ENCODE measurements at places on chromosomes 2 and 18. TPM values are rescaled to one million over a fixed set of nuclear protein-coding genes. Genes with fewer than 3 reads are reported as not detected.

DNA sequence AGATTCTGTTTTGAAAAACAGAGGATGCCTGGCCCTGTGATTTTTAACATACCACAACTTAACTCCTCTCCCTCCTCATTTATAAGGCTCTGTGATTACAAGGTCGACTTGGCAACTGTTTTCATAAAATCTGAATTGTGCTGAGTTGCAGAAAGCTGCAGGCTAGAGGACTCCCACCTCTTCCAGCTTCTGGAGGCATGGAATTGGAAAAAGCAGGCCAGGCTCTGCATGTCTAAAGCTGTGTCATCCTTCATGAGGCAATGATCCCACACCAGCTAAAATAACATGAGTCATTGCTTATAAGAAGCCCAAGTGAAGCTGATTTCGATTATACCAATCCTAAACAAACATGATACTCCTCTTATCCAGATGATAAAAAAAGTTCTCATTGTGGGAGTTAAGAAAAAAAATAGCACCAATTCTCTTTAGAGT, 11.7 kb downstream of the ARHGAP28 start:
- H3K27ac ChIP-seq: no peak overlapping the region
- no peak overlapping the region for H3K4me3 ChIP-seq
- no peak for DNase-seq
- H3K27me3 ChIP-seq: no peaks in the 10 kb centered on the region
- H3K36me3 ChIP-seq: no peaks in the 10 kb centered on the region
- no peaks in the 10 kb centered on the region for H3K4me1 ChIP-seq

- H3K27ac ChIP-seq: no peak overlapping the region
- no peaks in the 10 kb centered on the region for H3K36me3 ChIP-seq
- no peak for DNase-seq
- H3K4me3 ChIP-seq: no peak overlapping the region
Observed at GRCh38 chr2:83689402-83689801, 769.7 kb downstream of the SUCLG1 start.

CCDC74A gene
- 0.38 TPM for total RNA-seq

SEPTIN10 gene
- total RNA-seq: 5.0 TPM

ASB18 gene
- not detected for total RNA-seq

- no peak for DNase-seq
- no peaks in the 10 kb centered on the region for H3K36me3 ChIP-seq
- H3K4me1 ChIP-seq: no peaks in the 10 kb centered on the region
Observed at GRCh38 chr2:184633726-184634125, 35.4 kb downstream of the ZNF804A start.

ALK gene
- total RNA-seq: not detected

GRCh38 chr2:46125798-46126197, 171.4 kb upstream of the EPAS1 start:
- H3K4me3 ChIP-seq: no peak overlapping the region
- no peak for DNase-seq
- H3K36me3 ChIP-seq: no peaks in the 10 kb centered on the region
- H3K27ac ChIP-seq: no peak overlapping the region
- no peaks in the 10 kb centered on the region for H3K27me3 ChIP-seq
- no peaks in the 10 kb centered on the region for H3K4me1 ChIP-seq

DNA sequence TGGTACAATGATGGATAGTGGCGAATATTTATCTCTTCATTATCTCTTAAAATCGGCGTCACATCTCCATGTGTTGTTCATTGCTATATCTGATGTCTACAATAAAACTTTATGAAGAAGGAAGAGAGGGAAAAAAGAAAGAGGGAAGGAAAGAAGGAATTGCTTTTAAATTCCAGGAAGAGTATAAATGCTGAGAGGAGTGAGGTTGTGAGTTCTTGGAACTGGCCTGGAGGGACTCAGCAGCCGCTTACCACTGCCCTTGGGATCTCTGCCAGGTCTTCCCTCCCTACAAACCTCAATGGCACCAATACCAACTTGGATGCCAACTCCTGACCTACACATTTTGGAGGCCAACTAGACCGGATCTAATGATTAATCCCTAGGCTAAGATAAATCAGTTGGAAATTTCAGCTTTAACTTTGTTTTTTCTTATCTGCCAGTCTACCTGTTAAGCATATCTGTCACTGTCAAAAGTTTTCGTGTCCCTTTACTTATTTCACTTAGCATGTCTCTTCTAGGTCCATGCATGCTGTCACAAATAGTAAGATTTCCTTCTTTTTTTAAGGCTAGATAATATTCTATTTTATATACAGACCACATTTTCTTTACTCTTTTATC, 9.8 kb downstream of the SCN9A start:
- H3K27me3 ChIP-seq: no peaks in the 10 kb centered on the region
- no peaks in the 10 kb centered on the region for H3K36me3 ChIP-seq
- H3K4me3 ChIP-seq: no peak overlapping the region
- no peaks in the 10 kb centered on the region for H3K4me1 ChIP-seq
- DNase-seq: no peak
- no peak overlapping the region for H3K27ac ChIP-seq

FKBP7 gene
- total RNA-seq: 2.7 TPM

DNA sequence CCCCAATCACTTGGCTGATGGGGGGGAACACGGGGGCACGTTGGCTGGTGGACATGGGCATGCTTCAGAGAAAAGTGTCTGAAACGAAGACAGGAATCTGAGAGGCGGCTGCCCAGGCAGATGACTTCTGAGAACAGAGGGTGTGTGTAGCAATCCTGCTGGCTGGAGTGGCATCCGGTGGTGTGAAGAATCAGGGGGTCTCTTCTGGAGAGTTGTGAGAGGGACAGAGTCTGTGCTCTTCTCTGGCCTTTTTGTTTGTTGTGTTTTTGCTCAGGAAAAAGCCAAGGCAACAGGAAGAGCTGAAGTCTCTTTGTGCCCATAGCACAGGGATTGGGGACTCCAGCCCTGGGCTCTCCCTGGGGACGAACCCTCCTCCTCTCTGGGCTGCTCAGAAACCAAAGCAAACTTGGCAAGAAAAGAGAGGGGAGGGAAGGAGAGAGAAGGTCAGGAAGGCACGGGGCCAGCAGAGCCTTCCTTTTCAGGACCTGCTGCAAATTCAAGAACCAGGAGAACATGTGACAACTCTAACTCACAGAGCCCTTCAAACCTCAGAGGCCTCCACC, 97.0 kb upstream of the SMAD2 start:
- no peak overlapping the region for H3K4me3 ChIP-seq
- no peaks in the 10 kb centered on the region for H3K27me3 ChIP-seq
- H3K27ac ChIP-seq: no peak overlapping the region
- DNase-seq: no peak

C2orf78 gene
- not detected for total RNA-seq

POTEI gene
- total RNA-seq: not detected

TBR1 gene
- not detected for total RNA-seq

CNTNAP5 gene
- not detected for total RNA-seq

DNA sequence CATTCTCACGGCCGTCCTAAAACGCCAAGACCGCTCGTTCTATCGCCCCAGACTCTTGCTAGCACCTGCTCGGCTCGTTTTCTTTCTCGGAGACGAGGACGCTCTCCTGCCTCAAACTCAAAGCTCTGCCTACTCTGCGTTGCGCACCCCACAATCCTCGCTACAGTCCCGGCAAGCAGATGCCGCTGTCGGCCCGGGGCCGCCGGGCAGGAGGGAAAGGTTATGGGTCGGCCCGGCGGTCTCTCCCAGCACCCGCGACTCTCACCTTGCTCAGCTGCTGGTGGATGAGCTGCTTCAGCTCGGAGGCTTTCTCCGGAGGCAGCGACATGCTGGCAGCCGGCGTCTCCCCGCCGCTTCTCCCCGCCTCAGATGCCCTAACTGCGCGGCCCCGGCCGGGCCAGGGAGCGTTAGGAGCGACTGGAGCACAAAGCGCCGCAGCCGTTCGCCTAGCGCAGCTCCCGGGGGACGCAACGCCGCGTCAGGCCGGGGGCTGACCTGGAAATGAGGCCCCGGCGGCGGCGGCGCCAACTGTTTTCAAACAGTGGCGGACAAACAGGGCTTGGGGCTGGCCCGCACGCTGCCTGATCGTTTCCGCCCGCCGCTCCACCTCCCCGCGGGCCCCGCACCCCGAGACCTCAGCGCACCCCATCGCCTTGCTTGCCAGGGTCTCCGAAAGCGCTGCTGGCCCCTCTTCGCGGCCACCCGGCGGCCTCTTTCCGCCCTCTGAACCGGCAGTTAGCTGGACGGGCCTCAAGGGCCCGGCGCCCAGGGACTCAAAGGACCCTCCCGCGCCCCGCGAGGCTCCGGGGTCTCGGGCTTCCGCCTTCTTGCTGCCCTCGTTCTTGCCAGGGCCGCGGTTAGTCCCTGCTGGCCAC, at the start of the genes CEP76 and PSMG2:
Gene CEP76 (minus strand): TSS at position 503 of the 875 bp plus-strand sequence. CDS start 175 bp downstream, at position 328.
Gene PSMG2 (plus strand): TSS at position 822 of the 875 bp plus-strand sequence. CDS start 66 bp downstream, outside the sequence.
- peak; percentile 84 for DNase-seq
- H3K27ac ChIP-seq: peak within 1 kb of the TSS; percentile 96
- peaks cover 4% of the 10 kb centered on the region for H3K36me3 ChIP-seq
- no peaks in the 10 kb centered on the region for H3K27me3 ChIP-seq
- H3K4me3 ChIP-seq: peak within 1 kb of the TSS; percentile 97

TM4SF20 gene
- total RNA-seq: not detected

- no peaks in the 10 kb centered on the region for H3K27me3 ChIP-seq
- peaks cover 62% of the 10 kb centered on the region for H3K4me1 ChIP-seq
- H3K4me3 ChIP-seq: no peak overlapping the region
Observed at GRCh38 chr2:42653908-42654445, 85.5 kb downstream of the MTA3 start.

DNA sequence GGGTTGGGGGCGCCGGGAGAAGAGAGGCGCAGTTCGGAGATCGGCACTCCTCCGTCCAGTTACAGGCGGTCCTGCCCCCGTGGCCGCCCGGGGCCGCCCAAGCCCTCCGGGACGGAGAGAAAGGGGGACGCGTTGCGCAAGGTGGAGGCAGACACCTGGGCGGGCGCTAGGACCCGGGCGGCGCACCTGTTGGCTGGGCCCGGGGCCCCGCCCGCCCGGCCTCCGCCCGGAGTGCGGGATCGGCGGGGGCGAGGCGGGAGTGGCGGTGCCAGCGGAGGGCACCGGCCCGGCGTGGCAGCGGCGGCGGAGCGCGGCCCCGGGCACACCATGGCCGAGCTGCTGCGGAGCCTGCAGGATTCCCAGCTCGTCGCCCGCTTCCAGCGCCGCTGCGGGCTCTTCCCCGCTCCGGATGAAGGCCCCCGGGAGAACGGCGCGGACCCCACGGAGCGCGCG, at the start of gene SGPP2:
Gene SGPP2 (plus strand): TSS at position 268 of the 453 bp plus-strand sequence. CDS start 60 bp downstream, at position 328.
- no peak for DNase-seq
- no peaks in the 10 kb centered on the region for H3K27me3 ChIP-seq
- H3K4me3 ChIP-seq: peak within 1 kb of the TSS; percentile 48
- H3K36me3 ChIP-seq: no peaks in the 10 kb centered on the region

NR4A2 gene
- 3.8 TPM for total RNA-seq

- no peak overlapping the region for H3K4me3 ChIP-seq
- no peaks in the 10 kb centered on the region for H3K36me3 ChIP-seq
- H3K27me3 ChIP-seq: no peaks in the 10 kb centered on the region
- no peak overlapping the region for H3K27ac ChIP-seq
Observed at GRCh38 chr2:67234440-67234839, 162.7 kb upstream of the ETAA1 start.

GRCh38 chr18:49859725-49860124, 46.4 kb upstream of the ACAA2 start:
- H3K27ac ChIP-seq: no peak overlapping the region
- H3K36me3 ChIP-seq: no peaks in the 10 kb centered on the region
- no peaks in the 10 kb centered on the region for H3K4me1 ChIP-seq
- no peak for DNase-seq

DNA sequence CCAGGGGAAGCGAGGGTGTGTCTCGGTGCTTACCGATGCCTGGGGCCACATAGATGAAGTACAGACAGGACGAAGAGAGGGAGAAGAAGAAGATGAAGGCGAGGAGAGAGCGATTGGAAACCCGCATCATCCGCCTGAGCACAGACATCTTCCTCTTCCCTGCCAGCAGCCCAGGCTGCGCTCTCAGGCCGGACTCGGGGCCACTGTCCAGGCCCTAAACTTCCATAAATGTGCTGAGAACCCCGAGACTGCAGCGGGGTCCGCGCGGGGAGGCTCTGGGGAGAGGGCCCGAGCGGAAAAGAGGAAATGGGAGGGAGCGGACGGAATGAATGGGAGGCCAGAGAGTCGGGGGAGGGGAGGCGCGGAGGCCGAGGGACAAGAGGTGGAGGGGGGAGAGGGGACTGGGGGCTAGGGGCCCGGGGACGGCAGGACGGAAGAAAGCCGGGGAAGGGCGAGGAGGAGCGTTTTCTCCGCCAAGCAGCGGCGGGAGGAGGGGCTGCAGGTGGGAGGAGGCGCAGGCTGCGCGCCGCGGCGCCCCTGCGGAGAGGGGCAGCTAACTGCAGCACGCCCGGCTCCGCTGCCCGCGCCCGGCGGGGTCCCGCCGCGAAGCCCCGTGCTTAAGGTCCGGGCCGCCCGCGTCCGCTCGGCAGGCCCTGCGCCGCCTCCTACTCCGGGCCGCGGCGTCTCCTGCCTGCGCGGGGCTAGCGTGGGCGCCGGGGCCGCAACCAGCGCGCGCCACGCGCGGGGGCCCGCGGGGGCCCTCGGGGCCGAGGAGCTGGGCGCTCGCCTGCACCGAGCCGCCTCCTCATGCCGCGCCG, at the start of gene B4GALT6:
Gene B4GALT6 (minus strand): TSS at position 303 of the 818 bp plus-strand sequence. CDS start 155 bp downstream, at position 148.
- H3K4me1 ChIP-seq: no peaks in the 10 kb centered on the region
- H3K27ac ChIP-seq: no peak within 1 kb of the TSS
- DNase-seq: no peak
- H3K4me3 ChIP-seq: peak within 1 kb of the TSS; percentile 24

ZNF892 gene
- total RNA-seq: 6.4 TPM

DNA sequence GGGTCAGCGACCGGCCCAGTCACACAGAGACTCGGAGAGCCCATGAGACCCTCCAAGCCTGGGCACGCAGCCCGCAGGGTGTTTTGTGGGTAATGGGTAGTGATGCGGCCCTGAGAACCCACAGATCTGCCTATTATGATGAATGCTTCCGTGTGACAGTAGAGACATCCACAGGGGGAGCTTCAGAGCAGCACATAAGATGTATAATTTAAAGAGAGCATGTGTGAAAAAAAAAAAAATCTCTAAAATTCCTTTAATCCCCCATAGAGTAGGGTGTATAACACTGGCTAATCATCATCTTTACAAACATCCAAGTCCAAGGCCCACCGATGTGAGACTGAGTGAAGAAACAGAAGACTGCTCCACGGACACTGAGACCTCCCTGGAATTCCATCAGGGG, 34.6 kb downstream of the BIN1 start:
- H3K4me1 ChIP-seq: peaks cover 22% of the 10 kb centered on the region
- no peak overlapping the region for H3K4me3 ChIP-seq
- H3K36me3 ChIP-seq: no peaks in the 10 kb centered on the region
- DNase-seq: no peak
- H3K27me3 ChIP-seq: no peaks in the 10 kb centered on the region

DNA sequence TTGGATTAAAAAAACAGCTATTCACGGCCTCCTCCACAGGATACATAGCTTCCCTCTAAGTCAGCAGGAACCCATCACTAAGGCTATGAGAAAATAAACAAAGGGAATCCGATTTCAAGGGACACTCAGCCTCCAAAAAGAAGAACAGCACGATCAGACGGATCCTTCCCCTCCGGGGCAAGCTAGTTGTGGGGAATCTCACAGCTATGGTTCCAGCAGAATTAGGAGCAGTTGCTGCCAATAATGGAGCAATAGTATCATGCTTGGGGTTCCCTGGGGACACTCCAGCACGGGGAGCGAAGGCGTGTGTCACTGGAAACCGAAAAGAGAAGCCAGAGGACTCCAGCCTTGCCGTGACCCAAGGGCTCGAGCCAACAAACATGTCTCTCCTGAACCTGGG, 163.1 kb downstream of the TTC32 start:
- no peak overlapping the region for H3K4me3 ChIP-seq
- no peak for DNase-seq
- H3K4me1 ChIP-seq: no peaks in the 10 kb centered on the region
- H3K36me3 ChIP-seq: no peaks in the 10 kb centered on the region
